Omental fat pad (tissue), 4 donors: ENCODE measurements at places on chromosomes 16 and 17. TPM values are rescaled to one million over a fixed set of nuclear protein-coding genes. Genes with fewer than 3 reads are reported as not detected.

PRDM7 gene
- total RNA-seq, result not detected

CDC6 gene
- 2.6 TPM for total RNA-seq

HNF1B gene
- not detected for total RNA-seq

FKBP10 gene
- 53.1 TPM for total RNA-seq

YBX2 gene
- 1.2 TPM for total RNA-seq

NPIPA5 gene
- 1.2 TPM for total RNA-seq

ADAP2 gene
- total RNA-seq, result 41.6 TPM

PCGF2 gene
- total RNA-seq, result 6.4 TPM

NACA2 gene
- not detected for total RNA-seq

GRAP gene
- 13.2 TPM for total RNA-seq

GUCY2D gene
- total RNA-seq, result not detected

GHDC gene
- total RNA-seq, result 28.8 TPM

MAP3K14 gene
- 9.8 TPM for total RNA-seq

MMP28 gene
- 54.4 TPM for total RNA-seq

TNFSF12 gene
- total RNA-seq, result 45.8 TPM

- no peak for DNase-seq
Measured at GRCh38 chr16:47567321-47567720, 106.2 kb downstream of the PHKB start.

- DNase-seq, result no peak
Measured at GRCh38 chr16:14505846-14506245, 124.2 kb downstream of the PARN start.

- DNase-seq, result no peak
Measured at GRCh38 chr16:69005641-69006355, 99.7 kb upstream of the HAS3 start.

DNA sequence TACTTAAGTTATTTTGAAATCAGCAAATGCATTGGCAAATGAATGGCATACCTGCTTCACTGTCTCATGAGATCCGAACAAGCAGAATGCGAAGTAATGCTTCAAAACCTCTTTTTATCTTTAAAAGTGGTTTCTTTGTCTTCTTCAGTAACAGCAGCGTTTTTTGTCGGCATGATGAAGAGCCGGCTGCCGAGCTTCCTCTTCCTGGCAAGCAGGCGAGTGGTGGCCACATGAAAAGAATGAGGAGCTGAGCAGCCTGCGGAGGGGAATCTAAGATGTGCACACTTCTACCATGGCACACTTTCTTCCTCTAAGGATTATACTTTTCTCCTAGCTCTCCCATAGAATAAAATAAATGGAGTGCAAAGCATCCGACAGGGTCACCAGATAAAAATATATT, 42.4 kb upstream of the AKTIP start:
- DNase-seq, result no peak

- DNase-seq, result no peak
Measured at GRCh38 chr16:166375-167121, 770 bp downstream of the HBM start.

DNA sequence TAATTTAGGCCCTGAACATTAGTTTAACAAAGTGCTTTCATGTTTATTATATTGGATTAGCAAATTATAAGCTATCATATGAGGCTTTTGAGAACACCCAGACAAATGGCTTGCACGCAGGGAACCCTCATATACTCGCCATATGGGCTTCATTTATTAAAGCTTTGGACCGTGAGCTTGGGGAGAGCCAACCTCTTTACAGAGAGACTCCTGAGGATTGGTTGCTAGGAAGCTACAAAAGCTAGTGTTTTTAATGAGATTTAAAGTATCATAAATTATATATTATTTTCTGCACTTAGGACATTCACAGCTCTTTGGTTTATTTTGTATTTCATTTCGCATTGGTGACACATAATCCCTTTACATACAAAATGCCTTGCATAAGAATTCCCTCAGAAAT, 193.8 kb upstream of the TOX3 start:
- no peak for DNase-seq

DNA sequence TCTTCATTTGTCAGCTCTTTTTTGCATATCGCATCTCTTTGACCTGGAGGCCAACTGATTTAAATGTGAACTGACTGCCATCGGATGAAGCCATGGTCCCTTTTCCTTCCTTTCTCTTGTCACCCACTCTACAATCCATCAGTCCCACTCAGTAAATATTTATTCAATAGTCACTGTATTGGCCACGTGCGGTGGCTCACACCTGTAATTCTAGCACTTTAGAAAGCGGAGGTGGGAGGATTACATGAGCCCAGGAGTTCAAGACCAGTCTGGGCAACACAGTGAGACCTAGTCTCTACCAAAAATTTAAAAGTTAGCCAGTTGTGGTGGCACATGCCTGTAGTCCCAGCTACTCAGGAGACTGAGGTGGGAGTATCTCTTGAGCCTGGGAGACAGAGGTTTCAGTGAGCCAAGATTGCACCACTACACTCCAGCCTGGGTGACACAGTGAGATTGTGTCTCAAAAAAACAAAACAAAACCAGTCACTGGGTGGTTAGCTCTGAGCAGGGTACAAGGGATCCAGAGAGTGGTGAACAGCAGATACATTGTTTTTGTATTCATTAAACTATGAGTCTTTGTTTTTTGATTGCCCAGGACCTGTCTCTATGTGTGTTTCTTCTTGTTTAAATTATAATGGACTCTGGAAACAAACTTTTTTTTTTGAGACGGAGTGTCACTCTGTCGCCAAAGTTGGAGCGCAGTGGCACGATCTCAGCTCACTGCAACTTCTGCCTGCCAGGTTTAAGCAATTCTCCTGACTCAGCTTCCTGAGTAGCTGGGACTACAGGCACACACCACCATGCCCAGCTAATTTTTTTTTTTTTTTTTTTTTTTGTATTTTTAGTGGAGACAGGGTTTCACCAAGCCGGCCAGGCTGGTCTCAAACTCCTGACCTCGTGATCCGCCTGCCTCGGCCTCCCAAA, 6.9 kb downstream of the PHAF1 start:
- DNase-seq, result no peak

GRCh38 chr17:16327018-16327417, 26.3 kb downstream of the CENPV start:
- no peak for DNase-seq

- no peak for DNase-seq
Measured at GRCh38 chr17:59441464-59442096, 110.1 kb downstream of the YPEL2 start.

- DNase-seq, result no peak
Measured at GRCh38 chr16:71895679-71896365, 491 bp downstream of the IST1 start.

- no peak for DNase-seq
Measured at GRCh38 chr17:76687298-76688164, 23.2 kb downstream of the MXRA7 start.

DNA sequence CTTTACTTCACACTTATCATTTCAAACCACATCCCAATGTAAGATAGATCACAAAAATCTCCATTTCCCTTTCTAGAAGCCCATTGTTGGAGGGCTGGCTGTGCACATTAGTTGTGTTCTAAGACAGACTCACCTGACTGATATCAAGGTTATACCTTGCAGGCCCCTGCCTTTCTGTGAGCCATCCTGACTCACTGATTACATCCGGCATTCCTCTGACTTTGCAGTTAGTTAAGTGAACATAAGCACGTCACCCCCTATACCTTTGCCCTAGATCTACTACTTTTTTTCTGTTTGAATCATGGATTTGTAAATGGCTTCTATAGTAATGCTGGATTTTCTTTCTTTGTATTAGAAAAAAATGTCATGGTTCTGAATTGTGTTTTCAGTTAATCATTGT, 78.3 kb downstream of the TANGO6 start:
- DNase-seq, result no peak

DNA sequence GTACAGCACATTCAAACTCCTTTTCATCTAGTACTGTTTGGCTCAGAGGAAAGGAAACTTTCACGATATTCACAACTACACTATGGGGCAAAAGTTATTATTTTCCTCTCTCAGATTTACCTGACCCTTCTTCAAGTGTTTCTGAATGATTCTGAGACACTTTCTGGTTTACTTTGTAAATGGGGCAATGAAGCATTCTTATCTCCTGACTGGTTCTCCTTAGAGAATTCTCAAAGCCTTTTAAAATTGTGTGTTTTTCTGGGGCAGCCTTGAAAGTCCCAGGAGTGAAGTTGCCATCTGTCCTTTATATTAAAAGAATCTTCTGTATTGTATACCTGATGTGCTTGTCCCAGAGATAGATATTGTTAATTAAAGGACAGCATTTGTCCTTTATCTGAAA, 264.9 kb downstream of the FTO start:
- no peak for DNase-seq

- no peak for DNase-seq
Measured at GRCh38 chr17:73546114-73546513, 98.1 kb downstream of the SDK2 start.

GRCh38 chr16:47052666-47053640, 79.5 kb upstream of the DNAJA2 start:
- DNase-seq, result no peak

DNA sequence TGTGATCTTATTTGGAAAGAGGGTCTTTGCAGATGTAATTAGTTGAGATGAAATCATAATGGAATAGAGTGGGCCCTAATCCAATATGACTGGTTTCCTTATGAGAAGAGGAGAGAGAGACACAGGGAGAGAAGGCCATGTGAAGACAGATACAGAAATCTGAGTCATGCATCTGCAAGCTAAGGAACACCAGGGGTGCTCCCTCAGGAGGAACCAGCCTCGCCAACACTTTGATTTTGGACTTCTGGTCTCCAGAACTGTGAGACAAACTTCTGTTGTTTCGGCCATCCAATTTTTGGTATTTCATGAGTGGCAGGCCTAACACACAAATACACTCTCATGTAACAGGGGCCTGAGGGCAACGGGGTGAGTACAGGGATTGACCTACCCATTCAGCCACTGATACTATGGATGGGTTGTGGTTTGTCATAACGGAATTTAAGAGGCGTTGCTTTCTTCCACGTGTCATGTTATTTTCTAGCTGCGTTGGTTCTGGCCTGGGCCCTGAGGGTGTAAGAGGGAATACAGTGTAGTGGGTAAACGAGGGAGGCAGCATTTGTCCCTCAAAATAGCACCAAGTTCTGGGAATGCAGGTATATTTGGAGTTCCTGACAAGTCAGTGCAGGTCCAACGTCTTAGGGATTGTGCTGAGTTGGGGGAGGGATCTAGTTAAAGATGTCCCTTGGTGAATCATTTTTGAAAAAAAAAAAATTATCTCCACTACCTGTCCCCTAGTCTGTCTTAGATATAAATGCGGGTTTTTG, 17.7 kb downstream of the PLCG2 start:
- DNase-seq, result no peak

- DNase-seq, result no peak
Measured at GRCh38 chr16:10629592-10629963, 49.2 kb upstream of the EMP2 start.

- DNase-seq, result no peak
Measured at GRCh38 chr17:72684405-72685020, 408.0 kb downstream of the SLC39A11 start.

DNA sequence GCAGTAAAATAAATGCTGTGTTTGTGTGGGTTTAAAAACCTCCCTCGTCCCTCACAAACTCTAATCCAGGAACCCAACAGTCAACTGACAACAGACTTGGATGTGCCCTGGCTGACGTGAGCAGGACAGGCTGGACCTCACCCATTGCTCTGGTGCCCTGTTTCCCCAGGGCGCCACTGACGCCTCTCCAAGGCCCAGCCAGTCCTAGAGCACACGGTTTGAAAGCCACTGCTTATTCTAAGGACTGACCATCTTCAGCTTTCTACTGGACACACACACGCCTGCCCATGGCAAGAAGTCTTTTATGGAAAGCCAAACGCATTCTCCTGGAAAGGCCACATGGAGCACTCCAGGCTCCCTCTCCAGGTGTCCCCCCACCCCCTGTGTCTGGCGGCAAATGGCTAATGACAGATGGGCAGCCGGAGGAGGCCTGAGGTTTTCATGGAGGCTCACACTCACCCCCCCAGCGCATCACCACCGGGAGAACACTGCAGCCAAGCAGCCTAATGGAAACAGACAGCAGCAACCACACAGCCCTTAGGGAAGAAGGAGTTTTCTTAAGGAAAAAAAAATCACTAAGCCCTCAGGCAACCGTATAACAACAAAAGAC, 319.2 kb downstream of the SOX9 start:
- DNase-seq, result no peak

DNA sequence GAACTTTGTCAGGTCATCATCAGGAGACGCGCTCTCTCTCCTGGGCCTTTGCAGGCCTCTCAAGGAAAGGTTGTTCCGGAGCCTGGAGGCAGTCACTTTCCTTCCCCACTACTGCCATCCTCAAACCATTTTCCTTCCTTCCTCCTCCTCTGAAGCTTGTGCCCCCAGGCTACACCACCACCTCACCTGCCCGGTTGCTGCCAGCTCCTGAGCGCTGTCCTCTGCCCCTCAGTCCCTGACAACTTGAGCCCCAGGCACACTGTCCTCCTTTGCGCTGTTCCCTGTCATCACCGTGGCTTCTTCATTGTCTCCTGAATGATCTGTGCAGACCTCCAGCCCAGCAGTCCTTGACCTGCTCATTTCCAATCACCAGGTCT, 18.9 kb downstream of the CDRT4 start:
- no peak for DNase-seq

GRCh38 chr16:19437280-19437679, 19.6 kb downstream of the TMC5 start:
- DNase-seq, result no peak

- DNase-seq, result no peak
Measured at GRCh38 chr16:28213396-28213795, 1.6 kb upstream of the XPO6 start.

- no peak for DNase-seq
Measured at GRCh38 chr16:69115361-69115760, 9.9 kb downstream of the HAS3 start.

- DNase-seq, result no peak
Measured at GRCh38 chr17:33583518-33584417, 290.7 kb upstream of the ASIC2 start.

GRCh38 chr17:47700471-47701449, 6.8 kb downstream of the TBKBP1 start:
- no peak for DNase-seq

- no peak for DNase-seq
Measured at GRCh38 chr17:60905709-60906108, 228.1 kb downstream of the BCAS3 start.

DNA sequence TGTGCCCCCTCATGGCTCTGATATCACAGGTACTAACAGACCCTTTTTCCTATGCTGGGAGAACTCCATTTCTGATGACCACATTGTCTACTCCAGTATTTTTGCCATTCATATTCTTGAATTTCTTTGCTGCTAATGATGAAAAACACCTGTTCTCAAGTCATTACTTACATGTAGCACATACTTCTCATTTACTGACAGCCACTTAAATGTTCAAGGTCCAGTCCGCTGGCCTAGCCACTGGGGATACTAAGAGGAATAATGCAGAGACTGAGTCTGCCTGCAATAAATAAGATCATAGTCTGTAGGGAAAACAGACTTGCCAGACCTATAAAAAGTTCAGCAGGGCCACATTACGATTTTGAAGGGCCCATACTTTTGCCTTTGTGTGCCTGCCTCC, 27.5 kb downstream of the TEX14 start:
- no peak for DNase-seq
